A172 (cell line): ENCODE measurements at places on chromosomes 7 and 10. TPM values are rescaled to one million over a fixed set of nuclear protein-coding genes. Genes with fewer than 3 reads are reported as not detected.

GRCh38 chr7:22786290-22786932, 36.2 kb downstream of the TOMM7 start:
- no peak for DNase-seq

DNA sequence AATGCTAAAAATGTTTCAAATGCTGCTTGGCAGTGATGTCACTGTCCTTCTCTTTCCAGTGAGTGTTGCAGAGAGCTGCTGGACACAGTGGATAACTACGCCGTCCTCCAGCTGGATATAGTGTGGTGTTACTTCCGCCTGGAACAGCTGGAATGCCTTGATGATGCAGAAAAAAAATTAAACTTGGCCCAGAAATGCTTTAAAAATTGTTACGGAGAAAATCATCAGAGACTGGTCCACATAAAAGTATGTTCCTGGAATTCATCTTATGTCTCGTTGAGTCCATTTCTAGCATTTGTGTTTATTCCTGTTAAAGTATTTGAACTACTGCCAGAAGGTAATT, 25.2 kb downstream of the NUB1 start:
- no peak for DNase-seq

DNA sequence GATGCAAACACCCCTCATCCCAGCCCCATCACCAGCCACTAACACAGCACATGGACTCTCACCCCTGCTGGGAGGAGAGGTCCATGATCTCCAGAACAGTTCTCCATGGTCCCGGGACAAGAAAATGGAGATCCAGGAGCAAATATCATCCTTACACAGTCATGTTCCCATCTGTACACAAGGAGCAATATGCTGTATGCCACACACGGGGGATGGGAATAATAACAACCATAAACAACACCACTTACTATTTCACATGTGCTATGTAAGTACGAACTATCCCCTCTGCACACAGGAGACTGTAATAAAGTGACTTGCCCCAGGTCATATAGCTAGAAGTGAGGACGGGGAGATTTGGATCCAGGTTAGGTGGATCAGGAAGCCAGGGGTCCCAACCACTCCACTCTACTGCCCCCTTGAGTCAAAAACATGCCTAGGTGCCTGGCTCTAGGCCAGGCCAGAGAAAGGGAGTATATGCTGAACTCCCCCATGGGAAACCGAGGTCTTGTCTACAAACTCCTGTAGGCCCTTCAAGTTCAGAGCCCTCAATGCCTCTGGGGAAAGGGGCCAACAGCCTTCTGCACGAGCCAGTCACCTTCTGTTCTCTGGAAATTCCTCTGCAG, 34.1 kb downstream of the LRRC20 start:
- peak; percentile 44 for DNase-seq

DNA sequence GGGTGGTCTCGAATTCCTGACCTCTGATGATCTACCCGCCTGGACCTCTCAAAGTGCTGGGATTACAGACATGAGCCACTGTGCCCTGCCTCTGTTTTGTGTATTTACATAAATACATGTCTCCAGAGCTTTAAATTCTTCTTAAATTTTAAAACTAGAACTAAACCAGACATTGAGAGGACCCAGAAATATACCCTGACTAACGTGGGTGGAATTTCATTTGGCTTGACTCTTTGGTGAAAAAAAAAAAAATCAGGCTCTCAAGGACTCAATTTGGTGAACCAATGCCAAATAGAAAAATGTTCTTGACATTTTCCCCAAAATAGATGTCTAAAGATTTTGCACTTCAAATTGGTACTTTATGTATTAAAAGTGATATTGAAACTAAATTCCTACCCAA, 16.6 kb upstream of the FAS start:
- DNase-seq: no peak

DNA sequence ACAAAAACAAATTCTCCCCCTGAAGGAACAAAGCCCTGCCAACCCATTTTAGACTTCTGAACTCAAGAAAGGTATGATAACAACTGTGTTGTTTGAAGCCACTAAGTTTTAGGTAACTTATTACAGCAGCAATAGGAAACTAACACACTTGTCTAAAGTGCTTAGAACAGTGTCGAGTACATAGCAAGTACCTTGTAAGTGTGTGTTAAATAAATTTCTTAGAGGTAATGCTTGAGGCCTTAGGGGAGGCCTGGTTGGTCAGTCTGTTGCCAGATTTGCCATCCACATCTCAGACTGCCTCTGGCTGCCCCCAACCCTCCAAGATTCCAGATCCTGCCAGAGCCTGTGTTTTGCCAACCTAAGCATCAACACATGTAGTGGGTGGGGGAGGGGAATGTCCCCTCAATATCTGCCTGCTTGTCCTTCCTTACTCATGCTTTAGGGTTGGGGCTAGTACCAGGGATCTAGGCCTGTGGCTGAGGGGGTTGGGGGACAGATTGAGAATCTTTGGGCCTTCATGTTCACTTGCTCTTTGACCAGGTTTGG, 27.1 kb upstream of the PAX2 start:
- DNase-seq: no peak

DNA sequence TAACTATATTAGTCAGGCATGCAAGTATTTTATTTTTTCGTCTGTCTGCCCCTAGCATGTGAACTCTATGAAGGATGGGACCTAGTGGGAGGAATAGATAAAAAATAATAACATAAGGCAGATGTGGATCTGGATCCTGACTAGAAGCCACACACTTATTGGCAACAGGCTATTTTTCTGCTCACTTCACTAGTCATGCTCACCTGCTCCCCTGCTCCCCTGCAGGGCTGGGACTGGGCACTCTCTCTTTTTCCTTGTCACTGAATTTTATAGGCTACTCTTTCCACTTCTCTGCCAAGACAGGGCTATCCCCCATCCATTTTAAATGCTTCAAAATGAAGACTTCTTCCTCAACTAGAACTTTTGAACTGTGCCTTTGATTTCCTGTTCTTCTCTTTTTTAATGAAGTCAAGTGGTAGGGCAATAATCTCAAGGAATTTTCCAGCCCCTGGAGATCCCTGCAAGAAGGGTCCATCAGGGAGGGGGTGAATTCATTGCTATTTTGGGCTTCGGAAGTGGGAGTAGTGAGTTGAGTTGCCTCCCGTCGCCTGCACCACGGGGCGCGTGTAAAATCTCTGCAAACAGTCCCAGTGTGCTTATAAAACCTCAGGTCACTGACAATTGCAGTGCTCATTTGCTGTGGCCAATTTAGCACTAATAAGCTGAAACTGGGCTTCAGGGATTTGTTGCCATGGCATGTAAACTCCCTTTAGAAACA, 156.7 kb upstream of the NPVF start:
- DNase-seq: no peak

DNA sequence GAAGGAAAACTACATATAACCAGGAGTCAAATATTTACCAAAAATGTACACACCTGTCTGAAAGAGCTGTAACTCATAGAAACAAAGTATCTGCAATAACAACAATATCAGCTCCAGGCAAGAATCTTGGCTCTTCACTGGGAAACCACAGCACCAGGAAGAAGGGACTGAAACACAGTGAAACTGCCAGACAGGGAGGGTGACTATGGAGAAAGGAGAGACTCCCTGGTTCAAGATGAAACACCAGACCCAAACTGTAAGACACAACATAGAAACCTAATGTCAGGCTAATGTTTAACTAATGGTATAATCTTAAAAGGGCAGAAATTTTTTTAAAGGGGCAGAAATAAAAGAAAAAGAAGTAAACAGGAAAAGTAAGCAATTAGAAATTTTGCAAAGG, 11.5 kb upstream of the TAS2R39 start:
- DNase-seq: no peak

DNA sequence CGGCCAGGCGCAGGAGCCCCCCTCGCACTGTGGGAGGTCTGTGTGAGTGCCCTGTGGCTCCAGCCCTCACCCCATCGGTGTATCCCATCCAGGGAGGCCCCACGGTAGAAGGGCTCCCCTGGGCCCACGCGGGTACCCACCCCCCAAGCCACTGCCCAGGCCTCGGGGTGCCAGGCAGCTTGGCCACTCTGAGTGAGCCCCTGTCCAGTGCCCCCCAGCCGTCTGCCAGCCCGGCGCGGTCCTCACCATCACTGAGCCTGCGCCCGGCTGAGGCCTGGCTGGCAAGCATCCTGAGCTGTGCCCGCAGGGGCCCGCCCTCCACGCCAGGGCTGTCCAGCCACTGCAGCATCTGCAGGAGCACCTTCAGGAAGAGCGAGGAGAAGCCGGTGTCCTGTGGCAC, 19.2 kb upstream of the MICALL2 start:
- DNase-seq: no peak

The FAM3C gene
- total RNA-seq: 67.1 and 75.2 TPM in 2 replicates

The IPMK gene
- total RNA-seq: 5.4 and 8.1 TPM in 2 replicates

The SP4 gene
- total RNA-seq: 9.8 and 11.3 TPM in 2 replicates

The IRF5 gene
- total RNA-seq: 17.4 and 20.8 TPM in 2 replicates

The GDI2 gene
- 447 and 488 TPM in 2 replicates for total RNA-seq
